ENCODE measurements at places on chromosomes 6 and 20.

DNA sequence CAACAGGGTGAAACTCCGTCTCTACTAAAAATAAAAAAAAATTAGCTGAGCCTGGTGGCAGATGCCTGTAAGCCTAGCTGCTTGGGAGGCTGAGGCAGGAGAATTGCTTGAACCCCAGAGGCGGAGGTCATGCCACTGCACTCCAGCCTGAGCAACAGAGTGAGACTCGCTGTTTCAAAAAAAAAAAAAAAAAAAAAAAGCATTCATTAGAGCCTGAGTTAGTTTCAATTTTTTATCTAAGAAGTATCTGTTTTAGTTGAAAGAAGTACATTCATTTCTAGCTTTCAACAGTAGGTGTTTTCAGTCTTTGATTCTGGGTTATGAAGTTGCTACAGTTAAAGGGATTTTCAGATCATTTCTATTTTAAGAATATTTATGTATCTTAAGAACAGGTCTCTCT lies 42.2 kb downstream of the ZNF292 start:
- no peak for DNase-seq

GRCh38 chr6:167329014-167329413 lies 4.1 kb downstream of the TTLL2 start:
- peak; percentile 41 for DNase-seq

DNA sequence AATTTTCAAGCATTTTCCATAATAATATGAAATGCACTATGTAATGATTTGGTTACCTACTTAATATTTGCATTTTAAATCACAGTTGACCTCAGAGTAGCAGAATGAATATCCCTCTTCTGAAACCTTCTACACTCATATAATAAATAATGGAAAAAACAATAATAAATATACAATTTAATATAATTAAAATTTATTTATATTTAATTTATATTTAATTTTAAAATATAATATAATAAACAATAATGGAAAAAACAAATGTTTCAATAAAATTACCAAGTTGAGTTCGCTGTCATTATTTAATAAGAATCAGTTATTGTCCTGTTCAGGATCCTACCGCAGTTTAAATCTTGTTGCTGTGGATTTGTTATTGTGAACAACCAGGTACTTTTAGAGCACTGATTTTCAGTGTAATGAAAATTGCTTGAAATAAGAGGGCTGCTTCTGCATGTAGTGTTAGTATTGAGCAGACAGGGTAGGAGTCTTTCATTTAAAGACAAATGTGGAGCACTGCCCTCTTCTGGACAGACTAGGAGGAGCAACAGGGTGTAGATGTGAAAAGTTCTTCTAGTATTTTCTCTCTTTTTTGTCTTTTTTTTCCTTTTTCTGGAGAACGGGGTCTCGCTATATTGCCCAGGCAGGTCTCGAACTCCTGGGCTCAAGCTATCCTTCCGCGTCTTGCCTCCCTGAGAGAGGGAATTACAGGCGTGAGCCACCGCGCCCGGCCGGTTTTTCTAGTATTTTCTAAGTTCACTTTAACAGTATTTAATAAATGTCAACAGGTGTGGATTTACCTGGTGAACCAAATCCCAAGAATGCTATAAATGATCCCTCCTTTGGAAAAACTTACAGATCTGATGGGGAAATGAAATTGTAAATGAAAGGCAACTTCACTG lies 13.6 kb downstream of the TRAPPC3L start:
- peak; percentile 88 for DNase-seq

DNA sequence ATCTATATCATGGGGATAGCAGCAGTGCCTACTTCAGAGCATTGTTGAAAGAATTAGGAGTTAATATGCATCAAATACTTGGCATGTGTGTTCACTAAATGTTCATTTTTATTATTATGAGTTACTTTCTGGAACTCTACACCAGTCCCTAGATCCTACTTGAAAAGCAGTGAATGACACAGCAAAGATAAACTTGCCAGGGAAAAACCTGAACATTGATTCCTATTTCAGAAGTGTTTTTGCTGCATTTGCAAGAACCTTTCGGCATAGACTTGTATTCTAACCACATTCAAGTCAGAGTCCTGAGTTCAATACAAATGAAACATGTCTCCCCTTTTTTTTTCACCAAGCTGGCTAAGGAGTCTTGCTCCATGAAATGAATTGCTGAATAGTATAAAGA lies 187.4 kb upstream of the TAB2 start:
- no peak for DNase-seq

DNA sequence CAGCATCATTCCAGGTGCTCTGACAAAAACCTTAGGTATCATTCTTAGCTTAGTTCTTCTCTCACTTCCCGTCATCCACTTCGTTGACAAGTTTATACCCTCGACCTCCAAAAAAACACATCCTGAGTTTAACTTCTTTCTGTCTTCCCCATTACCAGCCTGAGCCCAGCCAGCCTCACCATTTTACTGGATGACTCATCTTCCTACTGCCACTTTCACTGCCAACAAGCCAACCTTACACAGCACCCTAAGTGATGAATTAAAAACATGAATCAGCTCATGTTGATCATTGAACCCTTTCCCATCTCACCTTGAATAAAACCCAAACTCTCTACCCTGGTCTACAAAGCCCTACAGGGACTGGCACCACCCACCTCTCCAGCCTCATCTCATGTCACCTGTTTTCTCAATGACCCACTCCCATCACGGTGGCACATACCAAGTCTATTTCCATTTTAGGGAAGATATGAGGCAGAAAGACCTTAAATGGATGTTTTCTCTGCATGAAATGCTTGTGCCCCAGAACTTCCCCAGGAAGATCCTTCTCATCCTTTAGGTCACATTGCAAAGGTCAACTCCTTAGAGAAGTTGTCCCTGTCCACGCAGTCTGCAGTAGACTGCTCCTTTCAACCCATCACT lies 9.9 kb upstream of the UST start:
- no peak for DNase-seq

DNA sequence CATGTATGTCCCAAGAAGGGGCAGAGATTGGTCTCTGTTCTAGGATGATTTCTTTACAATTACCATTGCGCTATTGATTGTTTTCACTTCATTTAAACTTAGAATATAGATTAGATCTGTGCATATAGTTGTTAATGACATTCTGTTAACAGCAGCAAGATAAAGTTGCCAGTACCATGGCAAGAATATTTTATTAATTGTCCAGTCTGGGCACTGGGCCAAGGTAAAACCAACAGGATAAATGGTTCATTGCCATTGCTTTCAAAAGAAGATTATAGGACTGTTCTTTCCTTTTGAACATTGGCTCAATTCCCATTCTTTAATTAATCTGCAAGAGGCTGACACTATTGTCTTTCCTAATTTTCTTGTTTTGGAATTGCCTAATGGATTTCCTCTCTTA lies 592.4 kb downstream of the RFPL4B start:
- DNase-seq, result no peak

GRCh38 chr6:17250237-17250636 lies 30.9 kb upstream of the RBM24 start:
- no peak for DNase-seq

- DNase-seq, result no peak
Observed at GRCh38 chr6:164266851-164267250, 852.3 kb downstream of the QKI start.

GRCh38 chr6:82843291-82843885 lies 222.3 kb downstream of the UBE3D start:
- DNase-seq, result no peak

GRCh38 chr6:23177806-23178205 lies 608.4 kb downstream of the HDGFL1 start:
- DNase-seq, result no peak

DNA sequence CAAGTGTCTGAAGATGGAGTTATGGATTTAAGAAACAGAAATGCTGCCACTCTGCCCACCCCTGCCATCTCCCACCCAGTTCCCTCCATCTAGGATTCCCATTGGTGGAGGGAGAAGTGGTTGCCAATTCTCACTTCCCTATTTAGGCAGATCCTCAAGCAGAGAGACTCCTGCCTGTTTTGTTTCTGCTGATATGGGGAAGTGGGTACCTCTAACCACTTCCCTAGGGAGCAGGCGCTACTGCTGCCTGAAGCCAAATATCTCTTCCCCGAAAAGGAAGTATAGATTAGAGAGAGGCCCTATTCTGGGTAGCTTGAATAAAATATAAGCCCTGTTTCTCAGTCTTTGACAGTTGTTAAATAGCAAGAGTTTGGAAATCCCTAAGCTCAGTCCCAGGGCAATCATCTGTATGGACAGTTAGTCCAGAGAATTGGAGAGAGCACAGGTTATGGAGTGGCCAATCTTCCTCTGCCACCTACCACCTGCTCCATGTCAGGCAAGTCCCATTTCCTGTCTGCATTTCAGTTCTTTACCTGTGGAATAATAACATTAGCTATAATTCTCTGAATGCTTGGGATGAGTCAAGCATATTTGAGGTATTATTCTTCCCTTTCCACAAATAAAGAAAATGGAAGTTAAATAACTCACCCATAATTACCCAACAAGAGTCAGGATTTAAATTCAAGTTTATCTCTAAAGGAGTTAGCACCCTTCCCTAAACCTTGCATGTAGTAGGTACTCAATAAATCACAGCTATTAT lies 2.6 kb upstream of the ADGB start:
- no peak for DNase-seq

- no peak for DNase-seq
Observed at GRCh38 chr20:51711426-51711825, 56.8 kb downstream of the ATP9A start.

- DNase-seq, result no peak
Observed at GRCh38 chr6:144248476-144249301, 36.4 kb upstream of the UTRN start.

DNA sequence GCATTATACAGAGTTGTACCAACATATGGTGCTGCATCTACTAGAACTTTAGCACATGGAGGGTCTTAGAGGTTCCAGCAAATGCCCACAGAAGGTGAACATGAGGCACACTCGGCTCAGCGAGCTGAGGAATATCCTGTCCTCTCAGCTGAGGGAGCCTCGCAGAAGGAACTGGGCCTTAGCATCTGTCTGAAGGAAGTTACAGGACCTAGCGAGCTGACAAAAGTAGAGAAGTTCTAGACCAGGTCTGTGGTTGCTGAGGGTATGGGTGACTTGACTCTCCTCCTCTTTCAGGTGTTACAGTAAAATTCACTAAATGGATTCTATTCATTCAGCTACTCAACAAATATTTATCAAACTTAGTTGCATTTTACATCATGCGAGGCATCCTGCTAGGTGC lies 157.2 kb downstream of the ZDHHC14 start:
- DNase-seq, result no peak

- DNase-seq, result no peak
Observed at GRCh38 chr20:60063048-60063451, 104.8 kb downstream of the CDH26 start.

DNA sequence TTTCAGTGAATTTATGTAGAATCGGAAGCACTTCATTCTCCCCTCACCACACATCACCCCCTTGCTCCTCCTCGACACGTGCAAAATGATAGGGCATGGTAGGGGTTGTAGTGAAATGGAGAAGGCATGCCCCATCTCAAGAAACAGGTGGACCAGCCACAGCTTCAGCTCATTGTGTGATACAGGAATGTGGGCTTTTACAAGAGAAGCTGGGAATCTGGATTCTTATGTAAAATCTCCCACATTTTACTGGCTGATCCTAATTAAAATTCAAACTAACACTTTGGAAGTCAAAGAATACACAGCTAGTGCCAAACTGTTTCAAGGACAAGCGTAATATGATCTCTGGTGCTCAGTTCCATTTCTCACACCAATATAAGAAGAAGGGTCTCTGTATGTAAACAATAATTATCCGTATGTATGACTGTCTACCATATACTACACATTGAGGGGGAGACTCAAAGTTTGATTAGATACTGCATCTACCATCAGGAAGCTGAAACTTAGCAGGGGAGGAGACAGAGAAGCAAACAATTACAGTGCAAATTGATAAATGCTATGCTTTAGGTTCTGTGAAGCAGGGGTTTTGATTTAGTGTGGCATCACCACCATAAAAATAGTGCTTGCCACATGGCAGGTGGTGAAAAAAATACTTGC lies 24.3 kb upstream of the KIAA0408 start:
- DNase-seq, result peak; percentile 95

DNA sequence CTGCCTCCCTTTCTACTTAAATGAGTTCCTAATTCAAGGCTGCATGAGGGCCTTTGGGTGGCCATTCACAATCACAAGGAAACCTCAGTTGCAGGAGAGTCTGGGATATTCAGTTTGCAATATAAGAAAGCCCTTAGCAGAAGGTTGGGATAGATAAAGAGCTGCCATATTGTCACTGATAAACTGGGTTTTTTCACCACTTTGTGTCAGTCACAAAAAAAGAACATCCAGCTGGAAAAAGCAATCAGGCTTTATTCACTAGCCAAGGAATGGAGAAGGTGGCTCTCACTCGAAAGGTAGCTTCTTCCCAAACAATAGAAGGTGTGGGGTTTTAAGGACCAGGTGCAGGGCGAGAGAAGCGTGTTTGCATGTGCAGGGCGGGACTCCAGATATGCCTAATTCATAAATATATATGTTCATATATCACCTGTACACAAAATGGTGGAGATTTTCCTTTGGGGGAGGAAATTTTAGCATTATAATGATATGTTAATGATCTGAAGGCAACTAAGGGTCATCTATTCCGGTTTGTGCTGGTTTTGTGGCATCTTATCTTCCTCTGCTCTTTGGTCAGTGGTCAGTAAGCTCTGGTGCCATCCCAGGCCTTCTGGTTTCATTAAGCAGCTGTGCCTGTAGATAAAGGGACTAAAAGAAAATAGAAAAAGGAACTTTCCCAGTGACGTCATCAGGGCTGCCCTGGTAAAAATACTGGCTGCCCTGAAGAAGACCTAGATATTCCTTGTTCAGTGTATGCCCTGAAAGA lies 97.1 kb upstream of the IYD start:
- DNase-seq, result no peak

GRCh38 chr6:163414946-163415619 lies 565 bp downstream of the QKI start:
- peak; percentile 36 for DNase-seq

DNA sequence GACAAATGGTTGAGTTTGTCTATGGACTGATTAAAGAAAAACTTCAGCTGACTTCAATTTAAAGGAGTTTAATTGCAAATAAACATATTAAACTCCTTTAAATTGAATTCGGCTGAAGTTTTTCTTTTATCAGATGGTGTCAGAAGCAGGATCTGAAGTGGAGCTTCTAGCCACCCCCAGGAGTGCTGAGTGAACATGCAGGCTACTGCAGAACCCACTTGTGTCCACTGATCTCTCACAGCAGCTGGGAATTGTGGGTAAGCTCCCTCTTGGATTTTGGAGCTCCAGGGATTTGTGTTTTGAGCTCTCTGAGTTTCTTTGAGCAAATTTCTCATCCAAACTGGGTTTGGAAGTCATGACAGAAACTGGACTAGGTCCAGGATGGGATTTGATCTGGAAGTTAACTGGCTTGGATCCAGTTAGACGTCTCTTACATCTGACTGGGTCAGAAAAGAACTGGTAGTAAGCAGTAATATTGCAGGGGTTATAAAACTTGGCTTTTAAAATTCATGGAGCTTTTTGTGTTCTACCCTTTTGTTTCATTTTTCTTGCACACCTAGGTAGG lies 95.8 kb upstream of the UST start:
- DNase-seq, result no peak

All from GM23338 (cell line).